ENCODE measurements at places on chromosomes 1 and 21. TPM values are rescaled to one million over a fixed set of nuclear protein-coding genes. Genes with fewer than 3 reads are reported as not detected.

DNA sequence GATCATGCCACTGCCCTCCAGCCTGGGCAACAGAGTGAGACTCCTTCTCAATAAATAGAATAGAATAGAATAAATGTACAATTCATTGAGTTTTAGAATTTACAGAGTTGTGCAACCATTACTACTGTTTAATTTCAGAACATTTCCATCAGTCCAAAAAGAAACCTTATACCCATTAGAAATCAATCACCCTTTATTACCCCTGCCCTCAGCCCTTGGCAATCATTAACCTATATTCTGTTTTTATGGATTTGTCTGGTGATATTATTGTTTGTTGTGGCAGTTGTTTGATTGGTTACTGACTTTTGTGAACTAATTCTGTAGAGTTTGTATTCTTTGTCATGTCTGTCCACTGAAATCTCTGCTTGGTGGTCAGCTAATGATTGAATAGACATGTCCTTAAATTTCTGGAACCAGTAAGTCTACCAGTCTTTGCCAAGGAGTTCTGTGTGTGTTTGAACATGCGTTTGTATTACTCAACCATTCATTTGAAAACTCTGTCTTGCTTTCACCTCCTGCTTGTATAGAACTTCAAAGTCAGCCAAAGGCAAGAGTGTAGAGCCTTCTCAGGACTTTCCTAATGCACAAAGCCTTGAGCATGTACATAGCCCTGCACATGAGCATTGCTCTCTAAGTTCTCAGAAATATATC lies 208.8 kb downstream of the GPR52 start:
- no peak for DNase-seq

- DNase-seq: no peak
Measured at GRCh38 chr21:20611008-20611407, 387.2 kb upstream of the NCAM2 start.

BEND5 gene
- total RNA-seq: 2.5 TPM

- DNase-seq: peak; percentile 9
Measured at GRCh38 chr1:32500387-32501209, 35.7 kb downstream of the ZBTB8B start.

NBPF6 gene
- not detected for total RNA-seq

NLRP3 gene
- 2.5 TPM for total RNA-seq

- DNase-seq: no peak
Measured at GRCh38 chr21:26967062-26967913, at the start of gene ADAMTS5. Gene ADAMTS5 (minus strand): TSS chr21:26967088. CDS start chr21:26966391, 697 bp downstream.

LRRIQ3 gene
- 1.3 TPM for total RNA-seq

DNA sequence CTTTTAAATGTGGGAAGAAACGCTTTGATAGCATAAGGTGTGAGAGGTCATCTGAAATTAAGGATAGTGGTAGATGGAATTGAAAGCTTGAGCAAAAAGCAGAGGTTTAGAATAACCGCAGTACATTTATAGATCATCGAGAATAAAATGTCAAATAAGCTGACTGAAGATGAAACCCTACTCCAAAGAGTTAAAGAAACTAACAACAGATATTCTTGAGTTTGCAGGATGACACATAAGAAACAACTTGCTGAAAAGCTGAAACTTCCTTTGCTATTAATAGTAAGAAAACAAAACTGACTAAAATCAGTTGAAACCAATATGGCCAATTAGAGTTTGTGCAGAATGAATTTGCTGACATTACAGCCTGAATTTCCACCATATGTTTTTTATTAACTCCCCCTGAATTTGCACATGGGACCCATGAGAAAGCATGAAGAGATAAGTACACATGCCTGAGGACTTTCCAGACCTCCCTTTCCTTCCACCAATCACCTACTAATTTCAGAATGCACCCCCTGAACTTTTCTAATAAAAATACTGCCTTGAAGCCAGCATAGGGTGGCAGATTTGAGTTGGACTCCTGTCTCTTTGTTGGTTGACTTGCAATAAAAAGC lies 1.7 kb upstream of the C1orf185 start:
- DNase-seq: no peak

TRIM17 gene
- 0.73 TPM for total RNA-seq

NTMT2 gene
- not detected for total RNA-seq

GRCh38 chr1:40895601-40896000 lies 33.4 kb upstream of the CITED4 start:
- no peak for DNase-seq

DNA sequence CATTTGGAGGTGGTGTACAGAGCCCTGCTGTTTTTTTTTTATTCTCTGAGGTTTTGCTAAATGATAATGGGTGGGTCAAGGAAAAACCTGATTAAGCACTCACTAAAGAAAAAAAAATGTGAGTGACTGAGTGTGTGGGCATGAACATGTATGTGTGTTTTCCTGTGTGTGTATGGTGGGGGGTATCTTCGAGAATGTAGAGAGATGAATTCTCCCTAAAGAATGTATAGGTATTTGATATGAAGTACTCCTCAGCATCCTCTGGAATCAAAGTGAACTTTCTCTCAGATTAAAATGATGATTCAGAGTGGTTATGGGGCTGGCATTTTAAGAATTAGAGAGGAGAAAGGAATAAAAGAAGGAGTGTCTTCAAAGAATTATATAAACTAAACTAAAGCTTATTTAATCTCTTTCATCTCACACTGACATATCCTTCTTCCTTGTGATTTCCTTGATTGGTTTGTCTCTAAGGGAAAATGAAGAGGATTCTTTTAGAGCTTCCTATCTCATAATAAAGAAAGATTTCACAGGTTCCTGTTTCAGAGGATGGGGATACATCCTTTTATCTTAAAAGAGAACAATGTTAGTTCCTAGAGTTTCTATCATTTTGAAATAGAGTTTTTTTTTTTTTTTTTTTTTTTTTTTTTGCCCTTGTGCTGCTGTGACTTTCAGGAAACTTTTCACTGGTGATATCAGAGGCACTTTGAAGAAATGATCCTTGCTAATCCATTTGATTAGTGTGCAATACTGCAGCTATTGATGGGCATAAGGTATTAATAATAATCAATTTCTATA lies 23.9 kb downstream of the S1PR1 start:
- DNase-seq: no peak

OR10J1 gene
- not detected for total RNA-seq

DNA sequence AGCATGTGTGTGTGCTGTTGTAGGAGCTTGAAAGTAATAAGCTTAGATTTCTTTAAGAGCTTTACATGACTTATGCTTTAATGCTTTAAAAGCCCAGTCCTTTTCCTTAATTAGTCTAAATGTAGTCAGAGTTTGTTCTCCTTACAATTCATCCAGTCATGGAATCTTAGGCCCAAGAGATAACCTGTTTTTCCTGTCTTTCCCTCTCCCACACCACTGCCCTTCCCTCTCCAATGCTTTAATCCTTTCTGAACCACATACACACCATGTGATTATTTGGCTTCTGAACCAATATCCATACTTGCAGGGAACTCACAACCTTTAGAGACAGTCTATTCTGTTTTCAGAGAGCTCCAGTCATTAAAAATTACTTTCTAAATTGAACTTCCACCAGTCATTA lies 37.6 kb downstream of the ALG6 start:
- no peak for DNase-seq

KRTAP12-2 gene
- total RNA-seq: not detected

SMIM12 gene
- 44.4 TPM for total RNA-seq

DNA sequence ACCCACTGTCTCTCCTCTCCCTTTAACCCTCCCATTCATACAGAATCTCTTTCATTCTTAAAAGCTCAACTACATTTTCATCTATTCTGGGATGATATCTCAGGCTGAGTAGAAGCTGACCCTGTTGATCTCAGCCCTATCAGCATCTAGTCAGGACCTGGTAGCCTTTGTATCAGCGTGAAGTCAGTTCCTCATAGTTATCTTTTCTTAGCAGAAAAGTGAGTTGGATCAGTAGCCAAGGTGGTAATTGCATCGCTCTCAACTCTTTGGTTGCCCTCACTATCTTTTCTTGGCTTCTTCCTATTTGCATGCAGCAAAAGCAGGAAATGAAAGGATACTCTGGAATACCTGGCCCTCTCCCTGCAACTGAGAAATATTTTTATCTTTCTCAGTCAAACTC lies 13.6 kb upstream of the GOLT1A start:
- no peak for DNase-seq

Data from activated CD4-positive, alpha-beta T cell treated with anti-CD3 and anti-CD28 coated beads, Interleukin-2, amount 10 ng/mL, durations not matched to agents 7 days and 5 days (primary cell).